Endothelial cell (in vitro differentiated cells): ENCODE measurements at places on chromosomes 3 and 15.

DNA sequence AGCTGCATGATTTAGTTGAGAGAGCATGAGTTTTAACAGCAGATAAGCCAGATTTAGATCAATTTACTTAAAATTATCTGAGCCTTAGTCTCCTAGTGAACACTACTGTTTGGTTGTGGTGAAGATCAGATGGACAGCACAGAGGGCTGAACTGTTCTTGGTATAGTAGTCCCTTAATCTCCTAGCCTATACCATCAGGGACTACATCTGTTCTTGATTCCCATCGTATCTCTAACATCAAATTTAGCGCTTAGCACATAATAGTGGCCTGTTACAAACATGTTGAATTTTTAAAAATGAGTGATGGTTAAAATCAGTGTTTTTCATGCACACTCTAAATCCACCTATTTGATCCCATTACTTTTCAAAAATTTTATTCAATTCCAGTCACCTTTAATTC is 507.7 kb downstream of the GRM7 start:
- H3K4me1 ChIP-seq = no peaks in the 10 kb centered on the region
- no peak overlapping the region for H3K27ac ChIP-seq
- H3K4me3 ChIP-seq = no peak overlapping the region
- H3K36me3 ChIP-seq = no peaks in the 10 kb centered on the region

DNA sequence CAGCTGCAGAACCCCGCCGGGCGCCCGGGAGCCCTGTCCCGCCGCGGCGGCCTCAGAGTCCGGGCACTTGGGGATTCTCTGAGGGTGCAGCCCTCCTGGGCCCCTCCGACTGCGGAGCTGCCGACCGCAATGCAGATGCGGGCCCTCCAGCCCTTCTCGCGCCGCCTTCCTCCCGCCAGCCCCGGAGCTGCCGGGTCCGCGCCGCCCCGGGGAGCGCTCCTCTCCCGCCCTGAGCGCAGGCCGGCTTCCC is 320 bp upstream of the ACAN start:
- H3K36me3 ChIP-seq = no peaks in the 10 kb centered on the region
- no peak overlapping the region for H3K4me3 ChIP-seq
- peaks cover 4% of the 10 kb centered on the region for H3K4me1 ChIP-seq
- peaks cover 27% of the 10 kb centered on the region for H3K27me3 ChIP-seq
- no peak overlapping the region for H3K27ac ChIP-seq

GRCh38 chr15:89753855-89754254 is 2.8 kb upstream of the MESP1 start:
- H3K27ac ChIP-seq = no peak overlapping the region
- H3K4me1 ChIP-seq = no peaks in the 10 kb centered on the region
- H3K4me3 ChIP-seq = no peak overlapping the region

- H3K36me3 ChIP-seq = peaks cover under 1% of the 10 kb centered on the region
- no peak overlapping the region for H3K4me3 ChIP-seq
- peaks cover 6% of the 10 kb centered on the region for H3K27me3 ChIP-seq
- no peak overlapping the region for H3K27ac ChIP-seq
Observed at GRCh38 chr3:12981306-12982275, 91.6 kb downstream of the IQSEC1 start.

- no peak for DNase-seq
- H3K4me1 ChIP-seq = peaks cover 5% of the 10 kb centered on the region
Observed at GRCh38 chr15:64443747-64444621, 16.4 kb upstream of the ZNF609 start.

- no peak overlapping the region for H3K4me3 ChIP-seq
- H3K27ac ChIP-seq = no peak overlapping the region
- DNase-seq = no peak
- no peaks in the 10 kb centered on the region for H3K4me1 ChIP-seq
Observed at GRCh38 chr3:99287876-99288275, 350.5 kb upstream of the COL8A1 start.

GRCh38 chr3:32203854-32204253 is 34.6 kb upstream of the CMTM8 start:
- no peak overlapping the region for H3K4me3 ChIP-seq
- H3K27ac ChIP-seq = no peak overlapping the region
- no peak for DNase-seq

DNA sequence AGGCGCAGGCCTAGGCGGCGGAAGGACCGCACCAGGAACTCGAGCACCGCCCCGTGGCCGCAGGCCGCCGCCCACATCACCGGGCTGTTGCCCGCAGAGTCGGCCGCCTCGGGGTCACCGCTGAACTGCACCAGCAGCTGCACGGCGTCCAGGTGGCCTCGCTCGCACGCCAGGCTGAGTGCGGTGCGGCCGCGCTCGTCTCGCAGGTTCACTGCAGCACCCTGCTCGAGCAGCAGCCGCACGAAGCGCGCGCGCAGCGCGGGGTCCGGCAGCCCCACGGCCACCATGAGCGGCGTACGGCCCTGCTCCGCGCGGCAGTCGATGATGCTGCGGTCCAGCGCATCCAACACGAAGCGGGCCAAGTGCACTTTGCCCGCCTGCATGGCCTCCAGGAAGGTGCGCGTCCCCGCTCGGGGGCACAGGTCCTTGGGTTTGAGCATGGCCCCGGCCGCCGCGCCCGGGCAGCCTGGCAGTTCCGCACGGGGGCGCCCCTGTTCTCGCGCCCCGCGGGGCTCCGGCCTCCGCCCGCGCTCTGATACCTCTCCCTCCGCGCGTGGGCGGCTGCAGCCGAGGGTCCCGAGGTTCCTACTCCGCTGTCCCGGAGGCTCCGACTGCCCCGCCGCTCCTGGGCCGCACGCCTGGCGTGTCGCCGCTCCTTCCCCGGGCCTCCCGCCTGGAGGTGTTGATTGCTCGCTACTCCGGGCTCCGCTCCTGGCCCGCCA is 556 bp downstream of the ANKRD63 start:
- H3K36me3 ChIP-seq = peaks cover 6% of the 10 kb centered on the region
- H3K27ac ChIP-seq = no peak overlapping the region
- peaks cover 33% of the 10 kb centered on the region for H3K27me3 ChIP-seq
- DNase-seq = peak; percentile 51
- peaks cover 28% of the 10 kb centered on the region for H3K4me1 ChIP-seq

- H3K27me3 ChIP-seq = no peaks in the 10 kb centered on the region
- peaks cover 3% of the 10 kb centered on the region for H3K36me3 ChIP-seq
- H3K4me3 ChIP-seq = no peak overlapping the region
- no peak for DNase-seq
- peaks cover 6% of the 10 kb centered on the region for H3K4me1 ChIP-seq
Observed at GRCh38 chr3:188673646-188674186, 498.1 kb upstream of the TPRG1 start.

GRCh38 chr15:73240866-73241499 is 127.8 kb downstream of the HCN4 start:
- peaks cover 11% of the 10 kb centered on the region for H3K36me3 ChIP-seq
- H3K4me3 ChIP-seq = no peak overlapping the region
- DNase-seq = peak; percentile 79
- no peak overlapping the region for H3K27ac ChIP-seq
- no peaks in the 10 kb centered on the region for H3K27me3 ChIP-seq

DNA sequence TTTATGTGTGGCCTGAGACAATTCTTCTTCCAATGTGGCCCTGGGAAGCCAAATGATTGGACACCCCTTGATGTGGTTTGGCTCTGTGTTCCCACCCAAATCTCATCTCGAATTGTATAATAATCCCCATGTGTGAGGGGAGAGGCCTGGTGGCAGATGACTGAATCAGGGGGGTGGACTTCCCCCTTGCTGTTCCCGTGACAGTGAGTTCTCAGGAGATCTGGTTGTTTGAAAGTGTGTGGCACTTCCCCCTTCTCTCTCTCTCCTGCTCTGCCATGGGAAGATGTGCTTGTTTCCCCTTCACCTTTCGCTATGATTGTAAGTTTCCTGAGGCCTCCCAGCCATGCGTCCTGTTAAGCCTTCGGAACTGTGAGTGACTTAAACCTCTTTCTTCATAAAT is 60.1 kb upstream of the PARL start:
- no peak for DNase-seq
- peak overlapping the region; percentile 56 for H3K4me3 ChIP-seq
- H3K27ac ChIP-seq = no peak overlapping the region
- peaks cover 2% of the 10 kb centered on the region for H3K27me3 ChIP-seq

DNA sequence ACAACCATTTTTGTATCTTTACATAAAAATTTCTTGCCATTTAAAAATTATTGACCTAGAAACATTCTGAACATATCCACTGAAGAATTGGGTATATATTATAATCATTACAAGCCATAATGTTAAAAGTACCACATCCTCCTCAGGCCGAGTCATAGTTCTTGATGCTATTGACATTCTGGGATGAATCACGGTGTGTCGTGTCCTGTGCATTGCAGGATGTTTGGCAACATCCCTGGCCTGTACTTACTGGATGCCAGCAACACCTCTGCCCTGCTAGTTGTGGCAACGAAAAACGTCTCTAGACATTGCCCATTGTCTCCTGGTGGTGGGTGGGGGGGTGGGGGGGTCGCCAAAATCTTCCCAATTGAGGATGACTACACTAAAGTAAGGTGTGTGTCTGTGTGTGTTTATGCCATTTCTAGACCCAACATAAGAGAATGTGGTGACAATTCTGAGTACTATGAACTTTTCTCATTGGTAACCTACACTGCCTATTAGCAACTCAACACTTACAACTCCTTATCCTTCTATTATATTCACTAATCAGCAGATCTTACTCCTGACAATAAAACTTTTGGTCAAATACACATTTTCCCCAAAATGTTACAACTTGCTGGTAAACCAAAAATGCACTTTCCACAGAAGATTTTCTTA is 471.6 kb downstream of the FOXP1 start:
- H3K4me1 ChIP-seq = peaks cover 14% of the 10 kb centered on the region
- H3K27ac ChIP-seq = no peak overlapping the region
- no peaks in the 10 kb centered on the region for H3K27me3 ChIP-seq
- no peak overlapping the region for H3K4me3 ChIP-seq

DNA sequence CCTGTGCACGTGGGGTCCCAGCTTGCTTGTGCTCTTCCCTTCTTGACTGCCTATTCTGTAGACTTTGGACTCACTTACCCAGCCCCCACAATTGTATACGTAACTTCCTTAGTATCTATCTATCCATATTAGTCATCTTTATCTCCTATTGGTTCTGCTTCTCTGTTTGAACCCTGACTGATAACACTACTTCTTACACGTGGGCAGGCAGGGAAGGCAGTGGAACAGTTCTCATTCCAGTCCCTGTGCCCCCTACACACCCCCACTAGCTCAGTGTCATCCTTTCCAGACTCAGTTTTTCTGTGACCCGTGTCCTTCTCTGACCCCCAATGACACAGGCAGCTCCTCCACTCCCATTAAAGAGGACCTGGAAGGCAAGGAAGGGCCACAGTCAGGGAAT is 74.2 kb upstream of the FBN1 start:
- peaks cover 10% of the 10 kb centered on the region for H3K36me3 ChIP-seq
- H3K4me3 ChIP-seq = no peak overlapping the region
- peaks cover 15% of the 10 kb centered on the region for H3K4me1 ChIP-seq
- no peaks in the 10 kb centered on the region for H3K27me3 ChIP-seq
- H3K27ac ChIP-seq = no peak overlapping the region

DNA sequence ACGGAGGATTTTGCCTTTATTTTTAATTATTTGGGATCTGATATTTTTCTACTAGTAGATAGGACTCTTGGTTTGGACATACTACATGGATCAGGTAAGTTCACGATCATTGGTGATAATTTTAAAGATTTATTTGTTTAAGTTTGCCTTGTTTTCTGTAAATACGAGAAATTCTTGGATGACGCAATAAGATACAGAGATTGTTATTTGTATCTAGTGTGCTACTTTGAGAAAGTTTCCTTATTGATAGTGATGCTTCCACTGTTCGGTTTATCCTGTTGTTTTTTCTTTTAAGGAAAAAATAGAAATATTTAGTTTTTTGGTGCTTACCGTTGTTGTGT is 577 bp downstream of the CHD2 start:
- H3K27me3 ChIP-seq = peaks cover 4% of the 10 kb centered on the region
- peak overlapping the region; percentile 99 for H3K27ac ChIP-seq
- peaks cover 17% of the 10 kb centered on the region for H3K4me1 ChIP-seq
- H3K36me3 ChIP-seq = peaks cover 21% of the 10 kb centered on the region
- no peak for DNase-seq
- peak overlapping the region; percentile 96 for H3K4me3 ChIP-seq

DNA sequence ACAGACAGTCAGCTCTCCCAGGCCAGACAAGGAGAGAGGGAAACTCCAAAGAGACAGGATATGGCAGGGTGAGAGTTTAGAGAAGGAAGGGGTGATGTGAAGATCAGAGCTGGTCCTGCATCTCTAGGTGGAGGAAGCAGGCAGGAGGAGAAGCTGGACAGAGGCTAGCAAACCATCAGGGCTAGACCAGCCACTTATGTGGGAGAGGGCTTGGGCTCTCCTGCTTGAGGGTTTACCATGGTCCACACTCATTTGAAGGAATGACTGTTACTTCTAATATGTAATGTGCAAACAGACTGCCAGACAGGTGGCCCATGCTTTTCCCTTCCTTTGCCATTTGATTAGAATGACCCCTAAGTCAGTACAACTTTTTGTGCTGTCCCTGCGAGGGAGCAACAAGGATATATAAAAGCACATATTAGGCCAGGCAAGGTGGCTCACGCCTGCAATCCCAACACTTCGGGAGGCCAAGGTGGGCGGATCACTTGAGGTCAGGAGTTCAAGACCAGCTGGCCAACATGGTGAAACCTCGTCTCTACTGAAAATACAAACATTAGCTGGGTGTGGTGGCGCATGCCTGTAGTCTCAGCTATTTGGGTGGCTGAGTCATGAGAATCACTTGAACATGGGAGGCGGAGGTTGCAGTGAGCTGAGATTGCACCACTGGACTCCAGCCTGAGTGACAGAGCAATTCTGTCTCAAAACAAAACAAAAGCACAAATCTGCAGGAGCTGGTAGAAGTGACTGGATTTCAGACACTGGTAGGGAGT is 41.0 kb upstream of the MANF start:
- H3K27me3 ChIP-seq = peaks cover 2% of the 10 kb centered on the region
- no peak overlapping the region for H3K27ac ChIP-seq
- H3K4me1 ChIP-seq = no peaks in the 10 kb centered on the region
- H3K36me3 ChIP-seq = no peaks in the 10 kb centered on the region
- DNase-seq = no peak

GRCh38 chr3:169137076-169137475 is 526.4 kb downstream of the MECOM start:
- no peaks in the 10 kb centered on the region for H3K27me3 ChIP-seq
- H3K4me3 ChIP-seq = no peak overlapping the region

GRCh38 chr3:57281715-57282114 is 10.8 kb downstream of the ASB14 start:
- no peaks in the 10 kb centered on the region for H3K27me3 ChIP-seq
- H3K4me1 ChIP-seq = no peaks in the 10 kb centered on the region
- H3K27ac ChIP-seq = no peak overlapping the region
- H3K36me3 ChIP-seq = no peaks in the 10 kb centered on the region

DNA sequence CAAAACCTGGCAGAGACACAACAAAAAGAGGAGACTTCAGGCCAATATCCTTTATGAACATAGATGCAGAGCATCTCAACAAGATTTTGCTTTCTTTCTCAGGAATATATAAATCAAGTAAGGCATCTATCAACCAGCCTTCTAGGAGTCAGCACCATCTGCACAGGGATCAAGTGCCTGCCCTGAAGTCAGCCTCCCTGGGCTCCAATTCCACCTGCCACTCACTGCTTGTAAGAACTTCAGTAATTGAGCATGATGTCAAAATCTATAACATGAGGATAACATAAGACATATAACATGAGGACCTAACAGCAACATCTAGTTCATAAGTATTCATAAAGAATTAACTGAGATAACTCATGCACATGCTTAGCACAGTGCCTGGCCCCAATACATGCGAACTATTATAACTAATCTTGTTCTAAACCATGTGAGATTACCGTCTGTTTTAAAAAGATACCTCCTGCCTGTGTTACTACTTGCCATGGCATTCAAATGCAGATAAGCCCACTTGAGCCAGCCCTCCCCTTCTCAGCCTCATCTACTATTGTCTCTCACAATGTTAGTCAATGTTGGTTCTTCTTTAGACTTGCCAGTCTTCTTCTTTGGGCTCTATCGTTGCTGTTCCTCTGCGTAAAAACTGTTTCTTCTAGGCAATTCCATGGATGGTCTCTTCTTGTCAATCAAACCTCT is 91.6 kb downstream of the PLD1 start:
- H3K36me3 ChIP-seq = peaks cover 61% of the 10 kb centered on the region
- no peak overlapping the region for H3K27ac ChIP-seq
- peaks cover 5% of the 10 kb centered on the region for H3K4me1 ChIP-seq
- peak overlapping the region; percentile 59 for H3K4me3 ChIP-seq
- DNase-seq = no peak
